ENCODE measurements at places on chromosomes 3 and 15.

- DNase-seq: no peak
Observed at GRCh38 chr3:1423566-1424089, 330.8 kb downstream of the CNTN6 start.

- DNase-seq: no peak
Observed at GRCh38 chr15:27884726-27885125, 214.4 kb downstream of the OCA2 start.

GRCh38 chr3:171219258-171219657 lies 192.7 kb upstream of the SLC2A2 start:
- no peak for DNase-seq

DNA sequence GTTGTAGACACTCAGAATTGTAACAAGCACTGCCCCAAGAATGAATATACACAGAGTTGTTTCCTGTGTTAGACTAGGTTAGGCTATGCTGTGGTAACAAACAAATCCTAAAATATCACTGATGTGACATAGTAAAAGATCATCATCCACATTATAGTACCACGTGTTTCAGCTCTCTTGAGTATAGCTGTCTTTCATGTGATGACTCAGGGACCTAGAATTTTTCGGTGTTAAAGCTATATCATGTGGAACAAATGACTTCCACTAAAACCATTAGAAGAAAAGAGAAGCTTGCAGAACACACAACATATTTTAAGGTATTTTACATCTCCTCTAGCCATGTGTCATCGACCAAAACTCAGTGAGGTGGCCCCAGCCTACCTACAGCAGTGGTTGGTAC lies 307.9 kb upstream of the RBMS3 start:
- DNase-seq: no peak

DNA sequence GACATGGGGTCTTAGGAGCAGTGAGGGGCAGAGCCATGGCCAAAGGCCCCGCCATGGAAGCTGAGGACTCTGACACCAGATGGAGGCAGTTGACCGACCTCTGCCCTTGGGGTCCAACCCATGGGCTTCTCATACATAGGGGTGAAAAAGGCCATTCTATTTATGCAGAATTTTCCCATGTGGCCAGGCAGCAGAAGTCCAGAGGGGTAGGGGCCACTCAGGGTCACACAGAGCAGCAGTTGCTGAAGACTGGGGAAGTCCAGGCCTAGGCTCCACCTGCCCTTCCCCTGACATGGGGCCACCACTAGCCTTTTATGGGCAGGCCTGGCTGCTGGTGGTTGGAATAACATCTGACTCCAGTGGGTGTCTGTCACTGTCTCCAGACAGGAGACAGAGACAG lies 6.4 kb downstream of the PRSS50 start:
- DNase-seq: no peak

- DNase-seq: no peak
Observed at GRCh38 chr15:75420698-75421097, 30.8 kb downstream of the SIN3A start.

DNA sequence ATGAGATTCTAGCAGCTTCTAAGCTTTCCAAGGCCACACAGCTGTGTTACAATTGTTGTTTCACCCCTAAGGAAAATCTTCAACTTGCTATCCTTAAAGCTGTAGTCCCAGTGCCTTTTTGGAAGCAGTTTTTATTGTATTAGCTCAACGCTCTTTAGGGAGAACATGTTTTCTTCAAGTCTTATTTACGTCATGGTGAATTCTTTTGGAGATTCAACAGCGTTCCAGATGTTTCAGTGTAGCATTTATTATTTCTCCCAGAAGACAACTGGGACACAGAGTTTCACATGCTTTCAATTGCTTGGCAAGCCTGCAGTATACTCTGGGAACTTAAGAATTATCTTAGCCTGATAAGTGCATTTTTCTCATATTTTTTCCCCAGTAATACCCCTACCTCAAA lies 888.3 kb downstream of the PLOD2 start:
- no peak for DNase-seq

GRCh38 chr3:40718209-40718608 lies 193.4 kb downstream of the ZNF621 start:
- DNase-seq: no peak

- no peak for DNase-seq
Observed at GRCh38 chr15:96448923-96449322, 118.4 kb downstream of the NR2F2 start.

- DNase-seq: no peak
Observed at GRCh38 chr3:153399636-153400035, 237.6 kb downstream of the RAP2B start.

- no peak for DNase-seq
Observed at GRCh38 chr3:159861369-159861987, 127.2 kb upstream of the IL12A start.

GRCh38 chr3:30538791-30539190 lies 67.6 kb upstream of the TGFBR2 start:
- DNase-seq: no peak

DNA sequence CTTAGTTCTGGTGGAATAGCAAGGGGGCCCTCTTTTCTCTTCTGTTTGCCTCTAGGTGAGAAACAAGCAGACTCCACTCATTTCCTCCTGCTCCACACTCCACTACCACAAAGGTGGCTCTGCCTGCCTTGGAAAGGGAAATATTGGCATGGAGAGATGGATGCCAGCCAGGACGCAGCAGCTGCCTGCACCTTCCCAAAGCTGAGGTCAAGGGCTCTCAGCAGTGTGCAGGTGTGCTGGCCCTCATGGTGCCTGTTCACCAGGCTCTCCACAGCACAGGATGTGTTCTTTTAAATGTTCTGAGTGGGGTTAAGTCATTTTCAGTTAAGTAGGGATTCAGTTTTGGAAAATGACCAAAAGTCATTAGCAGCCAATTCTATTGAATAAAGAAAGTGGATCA lies 211.2 kb upstream of the STRIT1 start:
- DNase-seq: no peak

- no peak for DNase-seq
Observed at GRCh38 chr15:101280007-101280406, 2.7 kb upstream of the SELENOS start.

GRCh38 chr15:67927501-67928168 lies 87.8 kb upstream of the RNU6-1 start:
- DNase-seq: no peak

DNA sequence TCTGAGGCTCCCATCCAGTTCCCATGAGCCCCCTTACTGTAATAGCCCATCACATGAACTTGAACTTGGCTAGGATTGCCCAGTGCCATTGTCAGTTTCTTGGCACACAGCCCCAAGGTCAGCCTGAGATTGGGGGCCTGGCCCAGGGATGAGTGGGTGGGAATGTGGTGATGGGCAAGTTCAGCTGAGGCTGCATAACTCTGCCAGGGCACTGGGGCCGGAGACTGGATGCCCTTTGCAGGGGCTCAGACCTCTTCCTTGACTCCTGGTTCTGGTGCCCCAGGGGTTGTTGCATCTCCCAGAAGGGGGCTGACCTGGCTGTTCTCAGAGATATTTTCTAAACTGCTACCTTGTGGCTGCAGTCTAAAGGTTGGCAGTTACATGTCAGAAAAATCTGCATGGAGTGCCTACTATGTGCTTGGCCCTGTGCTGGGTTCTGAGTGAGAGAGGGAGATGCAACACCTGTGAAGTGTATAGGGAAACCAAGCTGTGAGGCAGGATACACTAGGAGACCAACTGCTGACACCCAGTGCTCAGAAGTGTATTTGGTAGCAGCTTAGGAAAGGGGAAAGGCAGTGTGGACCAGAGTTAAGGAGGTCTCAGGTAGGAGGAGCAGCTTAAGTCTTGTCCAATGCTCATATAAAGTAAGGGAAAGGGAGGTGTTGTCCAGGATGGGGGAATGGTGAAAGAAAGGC lies 74.8 kb upstream of the PRR23C start:
- DNase-seq: no peak

GRCh38 chr3:37032961-37033360 lies 39.6 kb downstream of the MLH1 start:
- DNase-seq: no peak

- no peak for DNase-seq
Observed at GRCh38 chr3:156551746-156552145, 3.2 kb downstream of the SSR3 start.

- DNase-seq: no peak
Observed at GRCh38 chr15:93820566-93820965, 410.8 kb upstream of the MCTP2 start.

DNA sequence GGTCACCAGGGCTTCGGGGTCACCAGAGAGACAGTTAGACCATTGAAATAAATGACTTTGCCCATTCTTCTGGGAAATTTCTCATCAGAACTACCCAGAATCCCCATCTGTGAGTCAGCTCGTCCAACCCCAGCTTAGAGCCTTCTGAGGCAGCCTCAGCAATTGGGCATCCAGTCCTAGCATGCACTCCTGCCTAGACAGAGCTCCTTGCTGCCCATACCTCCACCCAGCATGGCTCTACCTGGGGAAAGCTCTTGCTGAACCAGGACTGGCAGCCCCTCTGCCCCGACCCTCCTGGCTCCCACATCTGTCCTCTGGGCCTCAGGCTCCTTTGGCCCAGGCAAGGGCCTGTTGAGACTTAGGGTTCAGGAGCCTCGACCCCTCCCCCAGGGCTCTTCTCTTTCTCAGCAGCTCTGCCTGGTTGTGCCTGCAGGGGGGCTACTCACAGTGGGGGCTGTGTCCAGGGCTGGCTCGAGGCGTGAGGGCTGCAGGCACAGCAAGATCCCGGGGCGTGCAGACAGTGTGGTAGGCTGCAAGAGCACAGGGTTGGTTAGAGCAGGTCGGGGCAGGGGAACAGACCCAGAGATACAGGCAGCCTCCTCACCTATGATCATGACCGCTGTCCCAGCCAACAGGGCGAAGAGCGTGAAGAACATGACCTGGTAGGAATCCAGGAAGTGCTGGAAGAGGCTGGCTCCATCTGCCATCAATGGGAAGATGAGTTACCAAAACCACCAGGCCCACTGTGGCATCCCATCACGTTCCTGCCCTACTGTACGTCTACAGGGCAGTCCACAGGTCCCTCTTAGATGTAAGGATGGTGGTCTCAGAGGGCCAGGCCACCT lies 101.3 kb downstream of the NUP210 start:
- no peak for DNase-seq

GRCh38 chr3:172543419-172543818 lies 20.2 kb upstream of the TNFSF10 start:
- no peak for DNase-seq

GRCh38 chr3:136862617-136863322 lies 762 bp downstream of the NCK1 start:
- DNase-seq: peak; percentile 20

DNA sequence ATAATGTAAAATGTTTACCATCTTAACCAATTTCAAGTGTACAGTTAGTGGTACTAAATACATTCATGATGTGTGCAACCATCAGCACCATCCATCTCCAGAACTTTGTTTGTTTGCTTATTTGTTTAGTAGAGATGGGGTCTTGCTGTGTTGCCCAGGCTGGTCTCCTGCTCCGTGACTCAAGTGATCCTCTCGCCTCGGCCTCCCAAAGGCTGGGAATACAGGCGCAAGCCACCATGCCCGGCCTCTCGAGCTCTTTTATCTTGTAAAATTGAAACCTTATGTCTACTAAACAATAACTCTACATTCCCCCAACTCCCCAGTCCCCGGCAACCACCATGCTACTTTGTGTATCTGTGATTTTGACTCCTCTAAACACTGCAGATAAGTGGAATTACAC lies 31.9 kb downstream of the FBXO45 start:
- DNase-seq: no peak

- DNase-seq: no peak
Observed at GRCh38 chr15:99568625-99569352, 3.0 kb downstream of the MEF2A start.

DNA sequence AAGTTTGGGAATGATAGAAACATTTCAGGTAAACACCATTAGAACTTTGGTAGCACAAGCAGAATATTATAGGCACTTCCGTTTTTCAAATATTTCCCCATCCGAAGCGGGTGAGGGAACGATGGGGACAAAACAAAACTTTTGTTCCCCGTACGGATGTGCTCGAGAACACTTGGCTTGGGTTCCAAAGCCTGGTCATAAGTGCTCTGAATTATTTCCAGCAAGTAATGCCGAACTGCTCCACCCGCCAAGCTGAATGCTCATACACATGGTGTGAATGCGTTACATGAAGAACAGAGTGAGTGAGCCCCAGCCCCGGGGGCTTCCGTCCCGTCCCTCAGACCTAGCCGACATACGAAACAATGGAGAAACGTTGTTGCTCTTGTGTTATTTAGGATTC lies 438.2 kb upstream of the ARRDC4 start:
- no peak for DNase-seq

GRCh38 chr15:70459312-70459711 lies 304.0 kb downstream of the UACA start:
- DNase-seq: no peak

DNA sequence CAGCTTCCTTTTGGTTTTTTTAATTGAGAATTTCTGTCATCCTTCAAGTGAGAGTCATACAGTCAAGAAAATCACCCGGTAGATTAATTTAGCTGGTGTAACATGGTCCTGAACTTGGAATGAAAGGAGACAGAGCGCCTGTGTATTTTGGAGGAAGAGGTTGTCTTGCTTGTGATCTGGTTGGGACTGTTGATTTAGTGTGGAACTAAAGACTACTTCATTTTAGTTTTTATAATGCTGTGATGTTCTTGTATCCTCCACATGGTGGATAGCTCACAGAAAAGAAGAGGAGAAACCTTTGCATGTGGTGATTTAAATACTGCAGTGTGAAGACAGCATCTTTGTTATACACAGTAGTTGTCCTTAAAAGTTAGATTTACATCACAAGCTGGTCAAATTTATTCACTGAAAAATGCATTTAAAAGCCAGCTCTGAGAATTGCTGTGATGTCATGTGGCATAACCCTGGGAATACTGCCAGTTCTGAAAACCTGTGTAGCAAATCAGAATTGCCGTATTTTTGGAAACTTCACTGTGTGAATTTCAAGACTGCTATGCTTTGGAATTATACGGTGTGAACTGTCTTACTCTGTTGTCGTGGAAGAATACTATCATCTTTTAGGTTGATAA lies 268.5 kb downstream of the PTPRG start:
- no peak for DNase-seq

DNA sequence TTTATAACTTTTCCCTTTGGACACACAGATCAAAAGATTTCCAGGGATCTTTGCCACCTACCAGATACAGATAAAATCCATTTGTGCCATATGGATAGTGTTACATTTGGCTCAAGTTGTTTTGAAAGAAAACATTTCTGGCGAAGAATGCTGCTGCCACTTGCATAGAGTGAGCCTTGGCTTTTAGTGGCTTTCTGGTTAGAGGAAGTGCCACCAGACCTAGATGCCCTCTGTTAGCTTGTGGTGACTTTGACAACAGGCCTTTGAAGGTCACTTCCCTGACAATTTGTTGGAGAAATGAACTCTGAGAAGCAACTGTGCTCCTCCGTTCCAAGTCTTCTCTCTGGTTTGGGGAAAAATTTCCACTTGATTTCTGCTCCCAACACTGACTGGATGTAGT lies 158.0 kb downstream of the CHST2 start:
- no peak for DNase-seq

DNA sequence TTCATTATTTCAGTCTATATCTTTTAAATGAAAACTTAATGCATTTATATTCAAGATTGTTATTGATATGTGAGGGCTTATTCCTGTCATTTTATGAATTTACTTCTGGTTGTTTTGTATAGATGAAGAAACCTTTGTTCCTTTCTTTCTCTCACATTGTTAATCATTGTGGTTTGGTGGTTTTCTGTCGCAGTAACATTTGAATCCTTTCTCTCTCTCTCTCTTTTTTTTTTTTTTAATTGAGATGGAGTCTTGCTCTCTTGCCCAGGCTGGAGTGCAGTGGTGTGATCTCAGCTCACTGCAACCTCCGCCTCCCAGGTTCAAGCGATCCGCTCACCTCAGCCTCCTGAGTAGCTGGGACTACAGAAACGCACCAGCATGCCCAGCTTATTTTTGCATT lies 22.1 kb downstream of the AGBL1 start:
- no peak for DNase-seq
